Muscle of leg (tissue), 16 donors: ENCODE measurements at places on chromosomes 5 and 9. TPM values are rescaled to one million over a fixed set of nuclear protein-coding genes. Genes with fewer than 3 reads are reported as not detected.
A peak's percentile ranks its signal among the peaks of the same experiment; 100 is the strongest.

C9 gene
- 0.31 TPM for polyA plus RNA-seq

GRCh38 chr5:163867738-163868137, 362.3 kb downstream of the MAT2B start:
- no peak for DNase-seq

GRCh38 chr9:129495620-129496472, 125.1 kb downstream of the C9orf50 start:
- peak; percentile 96 for DNase-seq

FCN1 gene
- polyA plus RNA-seq = 4.3 TPM

DNA sequence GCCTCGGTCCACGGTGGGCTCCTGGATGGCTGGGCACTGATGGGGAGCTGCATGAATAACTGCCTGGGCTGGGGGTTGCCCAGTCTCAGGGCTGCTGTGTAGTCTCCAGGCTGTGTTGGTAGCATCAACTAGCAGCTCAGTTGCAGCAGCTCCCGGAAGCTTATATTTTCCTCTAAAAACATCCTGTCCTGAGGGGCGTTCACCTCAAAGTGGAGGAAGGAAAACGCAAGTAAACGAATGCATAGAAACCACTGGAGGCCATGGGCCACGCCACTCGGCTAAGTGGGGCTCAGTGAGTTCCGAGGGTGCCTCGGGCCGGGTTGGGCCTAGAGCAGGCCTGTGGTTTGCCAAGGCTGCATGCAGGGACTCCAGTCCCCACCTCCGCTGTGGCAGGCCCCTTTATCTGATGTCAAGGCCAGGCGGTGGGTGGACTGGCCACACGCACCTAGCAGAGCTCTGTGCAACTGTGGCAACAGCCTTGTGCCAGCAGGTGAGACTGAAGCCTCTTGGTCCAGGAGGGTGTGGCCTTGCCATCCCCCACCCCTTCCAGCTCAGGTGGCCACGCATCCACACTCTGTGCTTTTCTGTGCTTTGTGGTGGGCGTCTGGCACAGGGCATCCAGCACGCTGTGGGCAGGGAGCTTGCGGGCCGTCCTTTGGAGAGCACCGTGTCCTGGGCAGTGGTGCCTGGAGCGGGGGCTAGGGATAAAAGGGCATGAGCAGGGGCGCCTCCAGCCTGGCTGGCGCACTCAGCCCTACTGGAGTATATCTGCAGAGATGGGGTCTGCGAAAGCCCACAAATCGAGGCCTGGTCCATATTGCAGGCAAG, 15.1 kb downstream of the TCF7 start:
- no peak for DNase-seq

- no peak for DNase-seq
These were observed 97.8 kb downstream of the PLK2 start for GRCh38 chr5:58362135-58362534.

- no peak for DNase-seq
These were observed 143.8 kb downstream of the MAST4 start for GRCh38 chr5:66739951-66740350.

DNA sequence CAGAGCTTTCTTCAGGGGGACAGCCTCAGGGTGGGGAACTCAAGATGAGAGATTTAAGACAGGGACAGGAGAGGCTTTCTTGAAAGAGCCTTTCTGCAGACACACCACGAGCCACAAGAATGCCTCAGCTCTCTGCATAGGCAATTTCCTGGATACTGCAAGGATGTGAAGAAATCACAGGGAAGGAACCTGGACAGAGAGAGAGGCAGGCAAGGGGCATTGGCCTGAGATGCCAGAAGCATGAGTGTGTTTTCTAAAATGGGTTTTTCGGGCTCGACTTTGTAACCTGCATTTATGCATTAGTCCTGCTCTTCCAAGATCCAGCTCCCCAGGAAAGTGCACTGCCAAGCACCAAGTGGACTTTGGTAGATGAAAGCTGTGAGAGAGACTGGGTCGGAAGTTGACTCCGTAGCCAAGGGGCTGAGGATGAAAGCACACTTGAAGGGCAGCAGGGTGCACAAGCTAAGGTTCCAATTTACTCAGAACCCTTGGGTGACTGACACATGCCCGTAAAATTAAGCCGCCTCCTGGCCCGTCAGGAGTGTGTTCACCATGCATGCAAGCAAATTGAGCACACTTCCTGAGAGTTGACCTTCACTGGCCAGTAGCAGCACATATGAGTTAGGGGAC, 90.9 kb downstream of the CFAP90 start:
- no peak for DNase-seq

DNA sequence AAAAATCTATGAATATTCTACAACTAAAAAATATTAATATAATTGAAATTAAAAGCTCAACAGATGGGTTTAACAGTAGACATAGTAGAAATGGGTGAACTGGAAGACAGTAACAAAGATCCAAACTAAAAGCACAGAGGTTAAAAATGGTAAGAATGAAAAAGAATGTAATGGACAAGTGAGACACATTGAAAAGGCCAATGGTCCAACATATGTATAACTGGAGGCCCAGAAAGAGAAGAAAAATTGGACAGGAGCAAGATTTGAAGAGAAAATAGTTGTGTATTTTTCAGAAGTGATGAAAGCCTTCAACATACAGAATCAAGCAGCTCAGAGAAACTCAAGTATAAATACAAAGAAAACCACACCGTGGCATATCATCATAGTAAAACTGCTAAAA, 58.6 kb downstream of the PCDHGC5 start:
- no peak for DNase-seq

- no peak for DNase-seq
These were observed 20.7 kb downstream of the OR2S2 start for GRCh38 chr9:35937227-35937626.

DNA sequence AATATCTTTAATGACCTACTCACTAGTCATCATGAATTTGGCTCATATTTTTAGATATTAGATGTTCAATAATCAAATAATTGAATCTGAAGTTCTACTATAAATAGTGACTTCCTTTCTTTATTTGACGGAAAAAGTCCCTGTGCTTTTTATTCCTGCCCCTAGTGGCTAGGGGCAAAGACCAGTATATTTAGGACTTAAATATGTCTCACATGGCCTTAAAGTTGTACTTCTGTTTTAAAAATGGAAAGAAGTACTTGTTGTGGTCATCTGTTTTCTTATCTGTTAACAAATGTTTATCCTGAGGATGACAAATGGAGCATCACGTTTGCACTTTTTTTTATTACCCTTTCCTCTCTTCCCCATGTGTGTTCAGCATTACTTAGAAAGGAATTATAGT, 89.2 kb upstream of the GRHPR start:
- no peak for DNase-seq

GRCh38 chr5:56983593-56984361, 31.9 kb upstream of the MIER3 start:
- no peak for DNase-seq

PRDM9 gene
- not detected for polyA plus RNA-seq

DNA sequence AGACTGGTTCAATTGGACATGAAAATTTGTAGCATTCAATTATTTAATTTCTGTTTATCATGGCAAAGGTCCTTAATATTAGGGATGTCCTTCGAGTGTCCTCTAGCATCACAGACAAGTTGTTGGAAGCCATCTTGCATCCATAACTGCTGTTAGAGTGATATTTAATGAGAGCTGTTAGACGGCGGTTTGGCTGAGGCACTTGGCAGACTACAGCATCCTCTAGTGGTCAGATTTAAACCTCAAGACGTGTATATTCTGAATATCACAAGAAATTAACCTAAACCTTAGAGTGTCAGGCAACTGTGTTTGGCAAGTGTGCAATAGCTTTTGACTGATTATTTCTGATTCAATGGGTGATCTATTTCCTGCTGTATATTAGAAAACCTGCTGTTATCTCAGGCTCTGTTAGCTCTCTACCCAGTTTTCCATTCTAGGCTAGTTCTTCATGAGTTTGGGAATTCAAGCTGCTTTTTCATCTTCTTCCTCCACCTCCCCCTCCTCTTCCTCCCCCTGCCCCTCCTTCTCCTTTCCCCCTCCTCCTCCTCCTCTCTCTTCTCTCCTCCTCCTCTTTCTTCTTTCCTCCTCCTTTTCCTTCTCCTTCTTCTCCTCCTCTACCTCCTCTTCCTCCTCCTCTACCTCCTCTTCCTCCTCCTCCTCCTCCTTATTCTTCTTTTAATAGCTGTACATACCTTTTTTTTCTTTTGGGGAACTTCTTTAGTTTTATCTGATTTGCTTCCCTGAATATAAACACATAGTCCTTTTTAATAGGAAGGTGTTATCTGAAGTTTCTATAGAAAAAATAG, 8.6 kb downstream of the SPINK1 start:
- peak; percentile 72 for DNase-seq
